ENCODE measurements at places on chromosomes 11 and 22. TPM values are rescaled to one million over a fixed set of nuclear protein-coding genes. Genes with fewer than 3 reads are reported as not detected.

CNTF gene
- 1.5 TPM for total RNA-seq

TUB gene
- 0.11 TPM for total RNA-seq

FGF3 gene
- not detected for total RNA-seq

FUT4 gene
- 6.0 TPM for total RNA-seq

PTPRCAP gene
- total RNA-seq = 0.43 TPM

YPEL4 gene
- total RNA-seq = 0.11 TPM

MLC1 gene
- total RNA-seq = not detected

PATE3 gene
- not detected for total RNA-seq

KLHDC7B gene
- total RNA-seq = not detected

KCNQ1 gene
- 0.34 TPM for total RNA-seq

DCHS1 gene
- 45.6 TPM for total RNA-seq

PARVA gene
- total RNA-seq = 20.9 TPM

MOGAT2 gene
- 0.09 TPM for total RNA-seq

PRRG4 gene
- 0.52 TPM for total RNA-seq

C11orf91 gene
- 0.11 TPM for total RNA-seq

TMA7B gene
- total RNA-seq = not detected

PHLDB1 gene
- total RNA-seq = 14.0 TPM

TCN1 gene
- total RNA-seq = not detected

SLC22A8 gene
- not detected for total RNA-seq

BLID gene
- 0.11 TPM for total RNA-seq

GPR152 gene
- not detected for total RNA-seq

OR56A3 gene
- not detected for total RNA-seq

ACTN3 gene
- not detected for total RNA-seq

OR52I2 gene
- total RNA-seq = not detected

PKP3 gene
- 0.11 TPM for total RNA-seq
